ENCODE measurements at places on chromosomes 2 and 18. TPM values are rescaled to one million over a fixed set of nuclear protein-coding genes. Genes with fewer than 3 reads are reported as not detected.

GRCh38 chr2:47373747-47374146 is 29.2 kb upstream of the MSH2 start:
- DNase-seq, result no peak

The SERPINB3 gene
- not detected for total RNA-seq

The DSG1 gene
- total RNA-seq, result 0.04 TPM

- DNase-seq, result no peak
Measured at GRCh38 chr2:234081970-234082822, 31.7 kb downstream of the SPP2 start.

The MATN3 gene
- total RNA-seq, result 8.8 TPM

DNA sequence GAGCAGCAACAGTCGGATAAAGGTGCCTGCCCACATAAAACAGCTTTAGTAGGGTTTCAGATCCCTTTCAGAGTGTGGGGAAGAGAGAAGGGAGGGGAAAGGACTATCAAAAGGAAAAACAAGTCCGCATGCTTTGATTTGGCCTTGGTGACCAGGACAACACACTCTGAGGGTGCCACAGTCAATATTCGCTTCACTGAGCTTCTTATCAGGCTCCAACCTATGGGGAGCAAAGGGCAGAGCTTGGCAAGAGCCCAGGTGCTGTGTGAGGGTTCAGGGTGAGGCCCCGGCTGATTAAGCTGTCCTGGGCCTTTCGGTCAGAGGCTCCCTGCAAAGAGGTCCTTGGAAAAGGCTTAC is 237.4 kb upstream of the SMAD2 start:
- DNase-seq, result no peak
